Brain microvascular endothelial cell (primary cell): ENCODE measurements at places on chromosomes 1 and 21.

DNA sequence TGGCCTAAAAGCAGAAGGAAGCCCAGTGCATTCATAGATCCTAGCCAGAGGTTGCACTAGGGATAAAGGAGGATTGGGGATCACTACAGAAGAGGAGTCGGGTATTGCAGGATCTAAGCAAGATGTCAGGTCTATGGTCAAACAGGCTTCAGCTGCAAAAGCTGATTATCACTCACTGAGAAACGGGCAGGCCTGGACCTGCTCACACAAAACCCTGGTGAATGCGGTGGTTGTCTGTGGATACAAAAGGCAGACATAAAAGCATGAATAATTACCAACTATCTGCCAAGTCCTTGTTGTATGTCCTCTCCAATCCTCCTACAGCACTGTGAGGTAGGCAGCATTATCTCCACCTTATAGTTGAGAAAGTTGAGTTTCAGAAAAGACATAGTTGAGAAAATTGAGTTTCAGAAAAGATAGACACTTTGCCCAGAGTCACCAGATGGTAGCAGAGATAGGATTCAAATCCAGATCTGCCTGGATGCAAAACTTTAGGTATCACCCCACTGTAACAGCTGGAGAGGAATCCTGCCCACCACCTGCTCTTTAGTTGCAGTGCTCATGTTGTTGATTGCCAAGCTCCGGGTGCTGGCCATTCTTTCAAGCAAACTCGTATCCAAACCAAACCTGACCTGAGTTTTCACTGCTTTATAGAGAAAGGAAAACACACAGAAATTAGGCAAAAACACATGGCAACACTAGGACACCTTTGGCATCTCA, 49.6 kb upstream of the HOOK1 start:
- DNase-seq: no peak

DNA sequence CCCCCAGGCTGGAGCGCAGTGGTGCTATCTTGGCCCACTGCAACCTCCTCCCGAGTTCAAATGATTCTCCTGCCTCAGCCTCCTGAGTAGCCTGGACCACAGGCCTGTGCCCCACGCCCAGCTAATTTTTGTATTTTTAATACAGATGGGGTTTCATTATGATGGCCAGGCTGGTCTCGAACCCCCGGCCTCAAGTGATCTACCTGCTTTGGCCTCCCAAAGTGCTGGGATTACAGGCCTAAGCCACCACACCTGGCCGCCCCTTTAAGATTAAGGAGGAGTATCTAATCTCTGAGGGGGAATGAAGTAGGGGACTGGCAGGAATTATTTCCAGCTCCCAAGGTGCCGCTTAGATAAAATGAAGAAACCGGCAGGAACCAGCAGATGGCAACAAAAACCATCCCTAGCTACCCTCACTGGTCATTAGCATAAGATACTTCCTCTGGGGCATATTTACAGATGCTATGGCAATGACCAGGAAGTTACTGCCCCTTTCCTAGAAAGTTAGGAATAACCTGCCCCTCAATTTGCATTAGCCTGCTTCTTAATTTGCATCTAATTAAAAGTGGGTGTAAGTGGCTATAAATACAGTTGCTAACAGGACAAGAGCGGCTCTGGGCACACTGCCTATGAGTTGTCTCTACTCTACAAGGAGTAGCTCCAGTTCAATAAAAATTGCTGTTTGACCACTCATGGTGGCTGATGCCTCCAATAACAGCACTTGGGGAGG, 7.1 kb upstream of the NSUN4 start:
- peak; percentile 29 for DNase-seq

- DNase-seq: no peak
Observed at GRCh38 chr1:73310797-73311381, 887.1 kb downstream of the LRRIQ3 start.

GRCh38 chr1:48530727-48531351, 58.8 kb upstream of the SPATA6 start:
- peak; percentile 10 for DNase-seq

DNA sequence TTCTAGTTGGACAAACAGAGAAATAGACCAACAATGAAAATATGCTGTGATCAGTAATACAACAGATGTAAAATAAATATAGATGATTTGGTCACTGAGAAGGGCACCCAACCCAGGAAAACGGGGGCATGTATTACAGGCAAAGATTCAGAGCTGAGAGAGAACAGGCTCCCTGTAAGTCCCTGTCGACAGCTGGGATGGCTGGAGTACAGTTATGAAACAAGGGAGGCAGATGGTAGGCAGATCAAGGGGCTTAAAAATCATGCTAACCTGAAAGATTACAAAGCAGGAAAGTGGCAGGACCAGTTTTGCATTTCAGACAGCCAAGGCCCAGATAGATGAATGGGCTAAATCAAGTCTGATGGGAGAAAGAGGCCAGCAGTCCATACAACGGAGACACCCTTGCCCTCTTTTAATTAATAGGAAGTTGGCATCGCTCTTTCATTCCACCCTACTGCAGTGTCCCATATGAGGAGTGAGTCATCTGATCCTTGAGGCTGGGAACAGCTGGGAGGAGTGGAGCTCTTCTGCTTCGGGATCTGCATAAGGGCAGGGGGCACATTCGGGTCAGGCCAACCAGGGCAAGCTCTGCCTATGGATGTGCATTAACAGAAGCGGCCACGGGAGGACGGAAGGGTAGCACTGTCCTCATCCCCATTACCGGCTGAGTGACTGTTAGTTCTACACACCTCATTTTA, 171.1 kb downstream of the DAB1 start:
- no peak for DNase-seq

- DNase-seq: peak; percentile 83
Observed at GRCh38 chr1:220370041-220370700, 97.9 kb upstream of the RAB3GAP2 start.

DNA sequence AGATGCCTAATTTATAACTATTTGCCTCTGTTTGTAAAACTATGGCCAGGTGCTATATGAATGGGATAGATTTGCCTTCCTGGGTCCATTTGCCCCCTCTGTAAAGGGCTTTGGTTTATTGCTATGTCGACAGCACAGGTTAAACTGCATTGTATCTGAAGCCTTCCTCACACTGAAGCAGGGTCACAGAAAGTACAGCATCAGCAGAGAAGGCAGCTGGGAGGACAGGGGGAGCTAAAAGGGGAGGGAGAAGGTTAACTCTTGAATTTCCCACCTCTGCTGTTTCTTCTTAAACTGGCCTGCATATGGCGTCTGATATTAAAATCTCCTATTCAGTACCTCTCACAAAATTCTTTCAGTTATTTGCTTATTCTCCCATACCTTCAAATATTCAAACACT, 297.4 kb downstream of the TM2D1 start:
- no peak for DNase-seq

DNA sequence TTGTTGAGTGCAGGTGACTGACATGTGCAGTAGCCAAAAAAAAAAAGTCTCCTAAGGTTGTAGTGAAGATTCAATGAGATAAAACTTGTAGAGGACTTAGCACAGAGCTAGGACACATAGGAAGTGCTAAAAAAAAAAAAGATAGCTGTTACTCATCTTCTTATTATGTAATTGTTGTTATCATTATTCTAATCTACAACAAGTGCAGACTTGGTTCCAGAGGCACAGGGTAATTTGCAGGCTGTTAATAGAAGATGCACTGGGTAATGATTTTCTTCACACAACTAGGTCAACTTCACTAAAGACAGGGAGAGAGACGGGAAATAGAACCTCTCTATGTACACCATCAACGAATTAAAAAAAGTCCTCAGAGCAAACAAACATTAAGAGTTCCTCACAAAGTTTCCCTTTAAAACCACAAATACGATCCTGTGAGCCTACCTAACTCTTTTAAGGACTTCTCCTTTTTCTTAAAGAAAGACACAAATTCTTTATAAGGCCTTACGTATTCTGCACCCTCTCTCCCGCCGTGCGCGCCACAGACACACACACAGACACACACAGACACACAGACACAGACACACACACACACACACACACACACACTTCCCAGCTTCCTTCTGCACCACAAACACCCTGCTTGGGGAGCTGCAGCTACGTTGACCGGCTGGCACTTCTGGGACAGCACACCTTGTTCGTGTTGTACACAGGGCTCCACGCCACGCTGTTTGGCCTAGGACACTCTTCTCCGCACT, 49.8 kb upstream of the GADD45A start:
- DNase-seq: no peak

DNA sequence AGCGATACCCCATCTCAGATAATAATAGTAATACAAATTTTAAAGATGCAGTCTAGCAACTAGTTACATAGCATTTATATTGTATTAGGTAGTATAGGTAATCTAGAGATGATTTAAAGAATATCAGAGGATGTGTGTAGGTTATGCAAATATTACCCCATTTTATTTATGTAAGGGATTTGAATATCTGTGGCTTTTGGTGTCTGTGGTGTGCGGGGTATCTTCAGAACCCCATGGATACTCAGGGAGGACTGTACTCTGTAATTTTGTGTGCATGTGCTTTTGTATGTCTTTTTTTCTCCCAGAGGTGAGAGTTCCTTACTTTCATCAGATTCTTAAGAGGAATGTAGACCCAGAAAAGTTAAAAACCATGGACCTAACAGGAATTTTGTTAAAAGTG, 12.8 kb downstream of the RNF2 start:
- no peak for DNase-seq

DNA sequence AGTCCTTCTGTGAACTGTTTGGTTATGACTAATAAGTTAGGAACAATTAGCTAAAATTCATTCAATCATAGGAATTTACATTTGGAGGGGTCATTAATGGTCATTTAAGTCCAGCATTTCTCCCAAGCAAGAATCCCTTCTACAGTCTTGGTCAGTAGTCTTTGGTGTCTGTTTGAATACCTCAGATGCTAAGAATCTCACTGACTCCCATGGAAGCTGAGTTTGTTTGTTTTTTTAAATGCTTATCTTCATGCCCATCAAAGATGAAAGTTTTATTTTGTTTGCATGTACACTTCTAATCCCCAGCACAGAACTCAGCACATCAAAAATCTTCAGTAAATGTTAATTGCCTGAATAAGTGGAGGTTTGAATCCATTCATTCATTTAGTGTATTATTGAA, 41.3 kb upstream of the SLC44A3 start:
- no peak for DNase-seq

DNA sequence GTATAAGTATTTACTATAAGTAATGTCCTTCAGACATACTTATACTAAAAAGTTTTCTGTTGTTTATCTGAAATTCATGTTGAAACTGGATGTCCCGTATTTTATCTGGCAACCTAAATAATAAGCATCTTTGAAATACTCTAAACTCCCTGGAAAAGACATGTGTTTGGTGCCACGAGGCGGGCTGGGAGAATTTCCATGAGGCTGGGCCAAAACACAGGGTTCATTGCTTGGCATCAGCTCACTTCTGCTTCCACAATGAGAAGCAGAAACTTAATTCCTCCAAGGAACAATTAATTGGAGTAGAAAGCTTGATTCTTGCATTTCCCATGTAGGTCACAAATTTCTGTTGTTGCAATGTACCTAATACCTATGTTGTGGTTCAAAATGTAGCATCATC, 110.2 kb downstream of the PSMG1 start:
- no peak for DNase-seq

DNA sequence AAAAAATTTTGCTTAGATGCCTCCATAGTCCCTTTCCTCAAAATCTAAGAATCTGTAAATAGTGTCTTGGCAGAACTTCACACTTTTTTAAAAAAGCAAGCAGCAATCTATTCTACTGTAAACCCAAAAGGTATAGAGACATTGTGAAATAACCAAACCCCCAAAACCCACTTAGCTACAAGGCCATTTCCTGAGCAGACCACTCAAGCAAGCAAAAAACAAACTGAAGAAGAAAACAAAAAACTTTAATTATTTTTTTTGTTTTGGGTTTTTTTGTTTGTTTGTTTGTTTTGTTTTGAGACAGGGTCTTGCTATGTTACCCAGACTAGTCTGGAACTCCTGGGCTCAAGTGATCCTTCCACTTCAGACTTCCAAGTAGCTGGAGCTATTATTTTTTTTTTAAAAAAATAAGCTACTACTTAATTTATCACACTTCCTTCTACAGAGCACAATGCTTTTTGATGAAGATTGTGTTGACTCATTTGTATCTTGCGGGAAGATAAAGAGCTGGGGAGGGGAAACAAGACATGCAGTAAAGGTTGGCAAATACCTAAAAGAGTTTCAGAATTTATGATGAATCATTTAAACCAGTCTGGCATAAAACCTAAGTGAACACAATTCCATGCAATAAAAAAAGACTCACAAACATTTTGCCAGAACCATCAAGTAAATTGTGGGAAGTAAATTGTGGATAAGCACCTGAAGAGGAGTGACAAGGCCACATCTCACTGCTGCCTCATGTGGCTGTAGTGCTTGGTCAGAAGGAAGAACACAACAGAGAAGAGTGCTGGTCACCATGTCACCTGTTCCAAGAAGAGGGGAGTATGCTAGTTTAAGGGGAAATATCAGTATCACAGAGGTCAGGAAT, 2.7 kb upstream of the PTPN22 start:
- DNase-seq: no peak

GRCh38 chr1:228782662-228783417, 47.6 kb downstream of the RHOU start:
- no peak for DNase-seq

DNA sequence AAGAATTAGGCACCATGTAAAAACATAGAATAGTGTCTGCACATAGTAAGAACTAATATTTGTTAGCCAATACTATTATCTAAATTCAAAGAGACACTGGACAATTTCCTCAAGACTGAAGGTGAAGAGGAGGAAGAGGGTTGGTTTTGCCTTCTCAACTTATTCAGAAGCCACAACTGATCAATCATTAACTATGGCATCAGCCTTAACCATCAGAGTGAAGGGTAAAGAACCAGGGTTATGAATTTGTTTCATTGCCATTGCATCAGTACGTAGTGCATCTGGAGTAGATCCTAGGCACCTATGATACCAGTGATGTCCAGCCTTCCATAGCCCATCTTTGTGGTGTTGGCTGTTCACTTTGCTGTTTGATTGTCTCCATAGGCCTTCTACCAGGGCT, 421.7 kb upstream of the DEPDC1 start:
- DNase-seq: no peak

GRCh38 chr1:4045397-4046010, 145.4 kb upstream of the C1orf174 start:
- DNase-seq: no peak

DNA sequence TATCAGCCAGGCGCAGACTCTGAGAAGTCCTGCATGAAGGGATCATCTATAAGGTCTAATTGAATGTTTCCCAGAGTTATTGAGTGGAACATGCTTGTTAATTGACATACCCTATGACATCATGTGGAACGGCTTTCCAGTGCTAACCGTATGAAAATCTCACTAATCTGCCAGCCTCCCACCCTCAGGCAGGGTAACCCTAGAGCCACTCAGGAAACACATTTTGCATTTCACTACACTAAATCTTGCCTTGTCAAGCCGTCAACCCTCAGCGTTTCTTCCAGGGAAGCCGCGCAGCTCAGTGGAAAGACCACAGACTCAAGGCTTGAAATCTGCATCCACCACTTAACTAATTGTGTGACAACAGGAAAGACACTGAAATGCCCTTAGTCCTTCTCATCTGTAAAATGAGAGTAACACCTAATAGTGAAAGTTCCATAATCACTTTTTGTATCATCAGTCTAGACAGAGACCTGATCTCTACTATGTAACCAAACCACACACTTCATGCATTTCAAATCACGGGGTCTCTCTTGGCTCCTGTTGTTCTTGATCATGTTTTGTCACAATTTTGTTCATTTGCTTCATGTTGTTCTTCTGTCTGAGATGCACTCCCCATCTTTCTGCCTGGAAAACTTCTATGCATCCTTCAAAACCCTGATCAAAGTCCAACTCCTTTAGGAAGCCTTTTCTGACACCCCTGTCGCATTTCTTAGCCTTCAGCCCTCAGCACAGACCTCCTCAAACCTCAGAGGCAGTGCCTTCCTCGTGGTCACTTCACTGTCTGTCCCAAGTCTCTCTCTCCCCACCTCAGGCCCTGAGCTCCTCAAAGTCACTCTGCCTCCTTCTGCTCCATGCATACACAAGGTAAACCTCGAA, 246.5 kb downstream of the TOMM20 start:
- DNase-seq: no peak

GRCh38 chr1:94345148-94345721, 73.0 kb upstream of the ABCD3 start:
- DNase-seq: no peak
